ENCODE measurements at places on chromosomes 11 and 22.

- no peak for DNase-seq
These were observed 18.7 kb downstream of the PAX6 start for GRCh38 chr11:31792456-31792855.

GRCh38 chr11:45884596-45885185 is 760 bp upstream of the MAPK8IP1 start:
- DNase-seq: no peak

DNA sequence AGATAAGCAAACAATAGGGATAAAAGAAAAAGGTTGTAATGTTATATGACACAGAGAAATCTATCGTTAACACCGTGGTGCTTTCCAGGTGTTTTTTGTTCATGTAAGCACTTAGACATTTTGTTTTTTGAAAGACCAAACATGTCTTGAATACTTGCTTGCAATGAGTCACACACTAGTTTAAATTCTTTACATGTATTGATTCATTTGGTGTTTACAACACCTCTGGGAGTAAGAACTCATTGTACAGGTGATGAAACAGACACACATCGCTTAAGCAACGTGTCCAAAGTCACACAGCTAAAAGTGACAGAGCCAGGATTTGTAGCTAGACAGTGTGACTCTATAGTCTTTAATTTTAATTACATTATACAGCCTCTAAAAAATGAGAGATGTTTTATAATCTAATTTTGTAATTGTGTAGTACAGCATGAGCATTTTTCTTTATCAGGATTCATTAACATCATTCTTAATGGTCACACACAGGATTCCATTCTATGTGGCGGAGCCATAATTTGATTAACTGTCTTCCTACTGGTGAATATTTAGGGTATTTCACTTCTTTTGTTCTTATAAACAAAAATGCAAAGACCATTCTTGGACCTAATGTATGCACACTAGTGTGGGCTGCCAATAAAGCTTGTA is 148.8 kb downstream of the DBX1 start:
- DNase-seq: no peak

DNA sequence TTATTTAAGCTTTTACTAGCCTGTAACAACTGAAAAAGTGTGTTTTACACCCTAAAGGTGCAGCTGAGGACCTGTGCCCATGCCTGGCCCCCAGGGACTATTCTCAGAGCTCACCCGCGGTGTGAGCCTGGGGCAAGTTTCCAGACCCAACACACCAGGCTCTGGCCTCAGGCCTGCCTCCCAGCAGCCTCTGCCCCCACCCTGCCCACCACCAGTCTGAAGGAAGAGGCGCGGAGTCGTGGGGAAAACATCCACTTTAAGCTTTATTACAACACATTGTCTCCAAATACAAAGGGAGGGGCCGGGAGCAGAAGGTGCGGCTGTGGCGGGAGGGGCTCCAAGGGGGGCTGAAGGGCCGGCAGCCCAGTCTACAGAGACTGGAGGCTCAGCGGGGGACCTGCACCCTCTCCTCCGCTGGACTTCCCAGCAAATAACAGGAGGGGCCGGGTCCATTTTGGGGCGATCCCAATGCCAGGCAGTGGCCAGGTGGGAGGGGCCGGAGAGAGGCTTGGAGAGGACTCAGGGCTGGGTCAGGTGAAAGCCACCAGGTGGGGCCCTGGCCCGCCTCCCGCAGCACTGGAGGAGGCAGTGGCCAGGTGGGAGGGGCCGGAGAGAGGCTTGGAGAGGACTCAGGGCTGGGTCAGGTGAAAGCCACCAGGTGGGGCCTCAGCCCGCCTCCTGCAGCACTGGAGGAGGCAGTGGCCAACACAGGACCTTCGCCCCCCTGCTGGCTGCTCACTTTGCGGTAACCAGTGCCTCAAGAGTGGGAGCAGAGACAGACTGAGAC is 18.1 kb downstream of the DUSP8 start:
- DNase-seq: no peak

- DNase-seq: no peak
These were observed 6.5 kb upstream of the USP28 start for GRCh38 chr11:113881856-113882255.

GRCh38 chr22:45688600-45689080 is 17.0 kb downstream of the ATXN10 start:
- no peak for DNase-seq

DNA sequence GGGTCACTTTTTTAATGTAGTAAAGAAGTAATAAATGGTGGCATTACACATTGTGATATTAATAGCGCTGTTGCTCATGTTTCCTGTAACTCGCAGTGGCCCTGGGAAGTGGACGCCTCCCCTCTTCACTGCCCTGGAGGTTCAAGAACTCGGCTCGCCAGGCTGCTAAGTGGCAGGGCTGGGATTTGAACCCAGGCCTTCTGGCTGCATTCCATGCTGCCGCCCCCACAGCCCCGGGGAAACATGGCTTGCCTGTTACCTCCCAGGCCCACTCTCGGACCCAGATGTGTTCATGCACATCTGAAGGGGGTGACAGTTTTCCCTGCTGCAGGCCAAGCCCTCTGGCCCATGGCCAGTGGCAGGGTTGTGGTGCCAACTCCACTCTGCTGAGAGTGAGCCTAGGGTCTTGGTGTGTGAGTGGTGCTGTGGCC is 25.0 kb upstream of the MGAT3 start:
- no peak for DNase-seq

- DNase-seq: no peak
These were observed 303.6 kb downstream of the OPCML start for GRCh38 chr11:133228471-133229329.

DNA sequence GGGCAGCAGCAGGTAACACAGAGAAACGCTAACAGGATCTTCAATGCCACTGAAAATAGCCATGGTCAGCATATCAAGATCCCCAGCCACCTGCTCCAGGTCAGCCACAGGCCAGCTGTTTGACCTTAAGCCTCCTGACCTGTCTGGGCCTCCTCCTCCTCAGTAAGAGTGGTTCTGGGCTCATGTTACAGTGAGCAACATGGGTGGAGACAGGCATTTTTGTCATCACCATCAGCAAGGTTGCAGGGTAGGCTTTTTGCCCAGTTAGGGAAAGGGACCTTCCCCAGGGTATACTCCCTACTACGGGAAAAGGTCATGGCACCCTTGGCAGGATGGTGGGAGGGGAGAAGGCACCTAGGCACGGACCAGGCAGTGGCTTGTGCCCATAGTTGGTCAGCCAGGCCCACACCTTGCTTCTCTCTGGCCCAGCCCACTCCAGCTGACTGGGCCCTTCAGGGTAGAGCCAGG is 131.8 kb upstream of the PARVA start:
- no peak for DNase-seq

GRCh38 chr11:78020246-78020645 is 2.8 kb downstream of the KCTD14 start:
- DNase-seq: no peak

- no peak for DNase-seq
These were observed 69.8 kb downstream of the FBLN1 start for GRCh38 chr22:45572444-45572843.

DNA sequence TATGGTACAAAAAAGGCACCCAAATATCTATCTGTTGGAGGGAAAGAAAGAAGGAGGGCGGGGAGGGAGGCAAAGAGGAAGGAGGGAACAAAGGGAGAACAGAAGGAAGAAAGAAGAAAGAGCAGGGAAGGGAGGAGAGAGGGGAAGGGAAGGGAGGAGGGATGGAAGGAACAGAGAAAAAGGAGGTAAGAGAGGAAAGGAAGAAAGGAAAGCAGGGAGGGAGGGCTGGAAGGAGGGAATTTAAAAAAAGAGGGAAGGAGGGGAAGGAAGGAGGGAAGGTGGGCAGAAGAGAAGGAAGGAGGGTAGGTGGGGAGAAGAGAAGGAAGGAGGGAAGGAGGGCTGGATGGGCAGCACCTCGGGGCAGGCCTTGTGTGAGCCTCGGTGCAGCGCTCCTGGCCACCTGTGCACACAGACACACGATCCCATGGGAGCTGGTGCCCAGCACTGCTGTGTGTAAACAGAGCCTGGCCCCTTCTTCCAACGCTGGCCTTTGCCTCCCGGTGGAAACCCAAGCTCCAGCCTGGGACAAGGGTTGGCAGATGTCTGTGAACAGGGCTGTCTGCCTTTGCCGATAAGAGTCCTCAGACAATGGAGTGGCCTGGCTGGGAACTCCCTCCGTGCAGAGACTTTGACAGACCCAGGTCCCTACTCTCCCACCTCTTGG is 23.2 kb downstream of the SMIM38 start:
- no peak for DNase-seq

DNA sequence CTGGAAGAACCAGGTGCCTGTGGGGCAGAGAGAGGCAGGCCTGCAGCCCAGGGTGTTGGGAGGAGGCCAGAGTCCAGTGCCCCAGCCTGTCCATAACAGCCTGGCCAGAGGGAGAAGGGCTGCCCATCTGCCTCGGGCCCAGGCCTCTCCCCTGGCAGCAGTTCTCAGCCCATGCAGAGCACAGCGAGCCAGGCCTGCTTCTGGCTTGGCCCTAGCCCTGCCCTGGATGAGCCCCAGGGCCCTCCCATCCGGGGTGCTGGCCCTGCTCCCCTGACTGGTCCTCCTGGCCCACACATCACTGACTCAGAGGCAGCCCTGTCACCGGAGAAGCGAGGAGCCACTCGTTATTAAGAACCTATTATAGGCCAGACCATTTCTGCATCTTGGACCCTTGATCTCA is 19.7 kb upstream of the MYRF start:
- DNase-seq: no peak

DNA sequence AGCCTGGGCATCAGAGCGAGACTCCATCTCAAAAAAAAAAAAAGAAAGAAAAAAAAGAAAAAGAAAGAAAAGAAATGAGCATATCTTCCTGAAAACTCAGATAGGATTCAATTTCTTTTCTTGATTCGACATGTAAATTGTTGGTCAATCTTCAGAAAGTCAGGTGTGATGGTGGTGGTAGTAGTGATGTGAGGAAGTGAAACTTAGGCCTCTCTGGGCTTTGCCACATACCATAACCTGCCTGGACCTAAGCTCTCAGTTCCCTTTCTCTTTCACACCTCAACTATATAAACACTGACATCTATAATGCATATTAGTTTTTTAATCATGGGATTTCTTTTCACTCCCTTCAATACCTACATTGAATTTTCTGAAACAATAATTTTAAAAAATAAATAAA is 98.0 kb upstream of the TBCEL start:
- DNase-seq: no peak

DNA sequence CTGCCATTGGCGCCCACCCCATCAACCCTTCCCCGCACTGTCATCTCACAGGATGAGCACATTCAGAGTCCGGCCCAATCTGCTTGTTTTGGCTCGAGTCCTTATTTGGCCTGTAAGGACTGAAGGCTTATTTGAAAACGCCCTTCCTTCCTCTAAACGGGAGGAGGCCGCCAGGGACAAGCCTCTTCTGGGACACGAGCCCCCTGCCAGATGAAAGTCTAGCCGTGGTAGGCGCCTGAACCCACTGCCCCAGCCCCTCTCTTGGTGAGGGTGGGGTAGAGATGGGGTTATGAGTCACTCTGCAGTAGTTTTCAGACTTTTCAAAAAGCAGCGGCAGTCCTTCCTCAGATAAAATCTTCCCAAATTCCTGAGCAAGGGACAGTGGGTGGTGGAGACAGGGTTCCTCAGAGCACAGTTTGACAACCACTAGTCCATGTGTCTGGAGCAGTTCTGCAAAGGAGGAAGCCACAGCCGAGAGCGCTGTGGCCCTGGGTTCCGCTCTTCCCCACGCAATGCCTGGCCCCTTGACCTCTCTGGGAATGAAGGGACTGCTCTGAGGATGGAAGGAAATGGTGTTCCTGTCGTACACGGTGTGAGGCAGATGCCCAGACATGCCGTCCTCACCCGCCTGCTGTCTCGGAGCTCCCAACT is 57.0 kb downstream of the MYH9 start:
- DNase-seq: no peak

- DNase-seq: no peak
These were observed 1.5 kb downstream of the SERPIND1 start for GRCh38 chr22:20775342-20775895.

- DNase-seq: peak; percentile 56
These were observed 516 bp downstream of the VPS26B start for GRCh38 chr11:134224710-134225664.

DNA sequence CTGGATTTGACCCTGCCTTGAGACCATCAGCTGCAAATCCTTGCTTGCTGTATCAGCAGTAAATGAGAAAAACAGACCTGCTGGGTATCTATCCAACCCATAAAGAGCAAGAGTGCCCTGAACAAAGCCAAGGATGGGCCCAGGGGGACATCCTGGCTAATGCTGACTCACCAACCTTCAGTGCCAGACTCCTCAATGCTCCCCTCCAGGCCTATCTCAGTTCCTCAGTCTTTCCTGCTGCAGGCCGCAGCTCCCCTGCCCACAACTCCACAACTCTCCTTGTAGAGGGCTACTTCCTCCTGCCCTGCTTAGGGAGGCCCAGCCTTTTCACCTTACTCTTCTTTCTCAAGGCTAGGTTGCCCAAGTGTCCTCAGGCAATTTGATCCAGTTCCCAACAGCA is 2.6 kb downstream of the LAMTOR1 start:
- DNase-seq: no peak

DNA sequence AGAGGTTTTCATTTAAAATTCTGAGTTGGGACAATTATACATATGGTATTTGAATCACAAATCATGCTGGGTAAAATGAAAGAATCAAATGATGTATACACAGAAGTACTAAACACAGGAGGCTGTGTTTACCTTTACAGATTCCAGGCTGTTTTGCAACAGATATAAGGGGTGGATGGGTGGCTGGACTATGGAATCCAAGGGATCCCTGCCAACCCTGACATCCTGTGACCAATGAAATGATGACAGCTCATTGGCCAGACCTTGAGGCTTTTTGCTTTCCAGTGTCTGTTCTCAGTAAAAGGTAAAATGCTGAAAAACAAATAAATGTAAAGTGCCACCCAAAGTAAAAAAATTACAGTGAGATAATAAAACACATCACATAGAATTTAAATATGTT is 3.3 kb upstream of the DDI1 start:
- DNase-seq: no peak

DNA sequence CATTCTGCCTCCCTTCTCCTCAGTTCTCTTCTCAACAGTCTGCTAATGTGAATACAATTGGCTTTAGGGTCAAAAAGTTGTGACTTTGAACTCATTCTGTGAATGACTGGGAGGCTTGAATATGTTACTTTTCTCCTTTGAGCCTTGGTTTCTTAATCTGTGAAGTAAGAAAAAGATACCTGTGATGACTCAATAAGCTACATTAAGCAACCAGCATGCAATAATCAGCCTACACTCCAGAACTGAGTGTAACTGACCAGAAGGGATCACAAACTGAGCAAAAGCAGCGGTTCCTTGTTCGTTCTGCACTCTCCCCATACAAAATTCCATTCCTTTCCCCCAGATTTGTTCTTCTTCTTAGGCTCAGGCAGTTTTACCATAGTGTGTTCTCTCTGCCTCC is 23.4 kb downstream of the ZNF202 start:
- DNase-seq: no peak

- no peak for DNase-seq
These were observed 195.7 kb downstream of the CTTN start for GRCh38 chr11:70594031-70594430.

DNA sequence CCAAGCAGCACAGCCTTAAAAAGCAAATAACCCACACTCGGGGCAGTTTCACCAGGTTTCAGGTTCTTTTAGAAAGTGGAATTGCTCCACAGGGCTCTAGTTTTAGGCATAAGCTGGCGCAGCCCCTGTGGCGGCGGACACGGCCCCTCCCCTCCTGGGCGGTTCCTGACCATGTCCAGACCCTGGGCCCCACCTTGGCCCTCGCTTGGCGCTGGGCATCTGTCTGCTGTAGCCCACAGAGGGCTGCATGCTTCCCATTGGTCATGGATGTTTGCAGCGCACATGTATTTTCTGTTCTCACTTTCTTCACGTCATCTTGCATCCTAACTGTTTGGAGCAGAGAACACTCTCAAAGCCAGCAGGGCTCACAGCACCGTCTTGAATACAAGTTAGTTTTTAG is 244.3 kb downstream of the BRD1 start:
- no peak for DNase-seq
